H9 (cell line): ENCODE measurements at places on chromosomes 16 and 17. TPM values are rescaled to one million over a fixed set of nuclear protein-coding genes. Genes with fewer than 3 reads are reported as not detected.

- DNase-seq, result no peak
Observed at GRCh38 chr16:80517846-80518245, 22.9 kb upstream of the DYNLRB2 start.

- peak; percentile 79 for DNase-seq
Observed at GRCh38 chr17:48024149-48025039, 13.2 kb downstream of the COPZ2 start.

- no peak for DNase-seq
Observed at GRCh38 chr17:43634591-43635125, 27.1 kb downstream of the MEOX1 start.

PYY gene
- 1.7 and 2.0 TPM in 2 replicates for total RNA-seq

DNA sequence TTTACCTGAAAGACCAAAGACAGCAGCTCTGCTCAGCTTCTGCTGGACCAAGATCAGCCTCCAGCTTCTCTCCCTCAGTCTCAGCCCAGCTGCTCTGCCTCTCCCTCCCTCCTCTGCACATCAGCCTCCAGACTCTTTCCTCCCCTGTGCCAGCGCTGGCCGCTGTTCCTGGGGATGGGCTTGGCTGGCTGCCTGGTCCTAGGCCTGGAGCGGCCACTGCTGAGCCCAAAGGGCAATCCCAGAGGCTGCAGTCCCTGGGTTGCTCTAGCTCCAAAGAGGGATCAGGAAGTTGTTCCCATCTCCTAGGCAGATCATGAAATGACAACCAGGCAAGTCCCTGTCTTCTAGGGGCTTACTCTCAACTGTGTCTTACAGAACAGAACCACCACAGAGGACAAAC is 31.3 kb downstream of the DCUN1D3 start:
- DNase-seq, result no peak

GRCh38 chr16:28923652-28924398 is 1.2 kb downstream of the RABEP2 start:
- DNase-seq, result no peak

DNA sequence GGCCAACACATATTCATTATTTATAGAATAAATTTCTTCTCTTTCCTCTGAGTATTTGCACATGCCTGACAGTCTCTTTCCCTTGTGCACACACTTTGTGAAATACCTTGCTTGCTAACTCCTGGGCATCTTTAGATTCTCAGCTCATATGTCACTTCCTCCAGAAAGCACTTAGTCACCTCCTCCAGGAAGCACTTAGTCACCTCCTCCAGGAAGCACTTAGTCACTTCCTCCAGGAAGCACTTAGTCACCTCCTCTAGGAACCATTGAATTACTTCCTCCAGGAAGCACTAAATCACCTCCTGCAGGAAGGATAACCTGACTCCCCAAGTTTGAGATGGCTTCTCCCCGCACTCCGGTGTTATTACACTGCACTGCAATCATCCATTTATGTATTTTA is 462.5 kb upstream of the EEF2KMT start:
- no peak for DNase-seq

GRCh38 chr16:82756283-82756599 is 129.5 kb downstream of the CDH13 start:
- DNase-seq, result no peak

- no peak for DNase-seq
Observed at GRCh38 chr16:68357521-68357922, 46.7 kb downstream of the PRMT7 start.

KRTAP4-5 gene
- total RNA-seq, result not detected in 2 replicates

MMP28 gene
- not detected in 2 replicates for total RNA-seq

SLC25A39 gene
- total RNA-seq, result 227 and 235 TPM in 2 replicates

DNA sequence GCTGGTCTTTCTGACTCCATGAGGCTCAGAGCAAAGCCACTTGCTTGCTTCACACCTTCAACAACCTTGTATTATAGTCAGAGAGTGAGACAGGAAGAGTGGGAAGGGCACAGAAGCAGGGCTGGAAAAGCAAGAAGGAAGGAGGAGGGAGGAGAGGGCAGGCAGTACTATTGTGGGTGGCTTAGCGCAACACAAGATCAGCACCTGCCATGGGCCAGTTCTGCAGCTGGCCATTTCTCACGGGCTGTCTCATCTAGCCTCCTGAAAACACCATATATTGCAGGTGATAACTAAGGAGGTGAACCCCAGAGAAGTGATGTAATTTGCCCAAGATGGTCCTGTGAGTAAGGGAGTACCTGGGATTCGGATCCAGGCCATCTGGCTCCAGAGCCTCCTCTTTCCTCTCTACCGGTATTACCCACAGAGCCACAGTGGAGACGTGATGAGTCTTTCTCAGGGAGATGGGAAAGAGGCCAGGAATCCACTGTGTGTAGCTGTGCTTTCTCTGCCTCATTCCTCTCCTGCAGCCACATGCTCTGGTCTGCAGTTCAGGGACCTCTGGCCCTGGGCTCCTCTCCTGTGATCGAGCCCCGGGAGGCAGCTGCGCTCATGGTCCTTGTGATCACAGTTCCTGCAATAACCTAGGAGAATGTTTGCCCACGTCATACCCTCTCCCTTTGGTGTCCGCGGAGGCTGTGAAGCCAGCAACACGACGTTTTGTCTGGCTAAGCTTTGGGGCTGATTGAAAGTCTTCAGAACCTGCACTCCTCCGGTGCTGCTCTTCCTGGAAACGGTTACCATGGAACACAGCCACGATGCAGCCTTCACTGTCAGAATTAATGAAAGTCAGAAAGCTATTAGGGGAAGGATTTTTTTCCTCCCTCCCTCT is 178.1 kb upstream of the CCL2 start:
- no peak for DNase-seq

DNA sequence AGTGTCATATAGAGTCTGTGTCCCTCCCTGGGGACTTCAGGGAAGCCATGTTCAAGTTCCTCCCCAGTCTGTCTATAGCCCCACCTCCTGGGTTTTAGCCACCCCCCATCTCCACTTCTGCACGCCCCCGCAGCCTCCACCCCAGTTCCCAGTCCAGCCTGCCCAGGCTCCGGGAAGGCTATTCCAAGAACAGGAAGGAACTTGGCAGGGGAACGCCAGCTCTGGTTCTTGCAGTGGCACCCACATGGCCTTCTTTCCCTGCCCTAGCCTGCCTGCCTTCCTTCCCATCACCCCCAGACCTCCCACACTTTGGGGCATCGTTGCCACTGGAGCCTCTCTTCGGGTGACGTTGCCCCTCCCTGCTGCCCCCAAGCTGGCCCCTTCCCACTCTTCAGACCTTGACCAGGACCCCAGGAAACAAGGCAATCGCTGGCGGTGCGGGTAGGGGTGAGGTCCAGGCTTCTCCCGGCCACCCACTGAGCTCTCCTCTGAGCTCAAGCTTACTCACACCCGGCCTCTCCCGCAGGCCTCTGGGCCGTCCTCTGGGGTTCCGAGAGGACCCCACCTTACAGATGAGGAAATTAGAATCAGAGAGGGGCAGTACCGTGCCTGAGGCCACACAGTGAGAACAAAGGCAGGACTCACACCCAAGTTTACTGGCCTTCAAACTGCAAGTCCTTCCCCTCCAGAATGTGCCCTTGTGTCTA is 9.2 kb upstream of the CES4A start:
- DNase-seq, result no peak

KIFC3 gene
- 3.5 and 5.0 TPM in 2 replicates for total RNA-seq

DNA sequence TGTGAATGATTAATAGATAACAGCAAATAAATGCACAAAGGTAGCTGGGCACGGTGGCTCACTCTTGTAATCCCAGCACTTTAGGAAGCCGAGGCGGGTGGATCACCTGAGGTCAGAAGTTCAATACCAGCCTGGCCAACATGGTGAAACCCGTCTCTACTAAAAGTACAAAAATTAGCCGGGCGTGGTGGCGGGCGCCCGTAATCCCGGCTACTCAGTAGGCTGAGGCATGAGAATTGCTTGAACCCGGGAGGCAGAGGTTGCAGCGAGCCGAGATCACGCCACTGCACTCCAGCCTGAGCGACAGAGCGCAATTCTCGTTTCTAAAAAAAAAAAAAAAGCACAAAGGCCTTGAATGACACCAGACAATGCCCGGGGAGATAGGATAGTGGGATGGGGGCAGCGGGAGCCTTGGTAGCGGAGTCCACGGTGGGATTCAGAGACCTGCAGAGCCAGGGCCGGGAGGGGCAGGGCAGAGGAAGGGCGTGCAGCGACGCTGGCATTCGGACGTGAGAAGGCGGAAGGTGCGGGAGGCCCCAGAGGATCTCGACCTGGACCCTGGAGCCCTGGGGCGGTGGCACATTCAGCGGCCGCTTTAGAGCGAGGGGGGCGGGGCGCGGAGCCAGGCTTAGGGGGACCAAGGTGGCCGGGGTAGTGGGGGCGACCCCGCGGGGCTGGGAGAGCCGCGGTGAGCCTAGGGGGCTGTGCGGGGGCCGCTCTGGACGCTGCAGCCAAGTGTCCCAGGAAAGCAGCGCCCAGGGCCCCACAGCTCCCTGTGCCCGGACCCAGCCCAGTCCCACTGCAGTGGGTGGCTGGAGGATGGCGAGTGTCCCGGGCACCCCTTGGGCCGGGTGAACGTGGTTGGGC is 999 bp upstream of the FLYWCH2 start:
- no peak for DNase-seq

GRCh38 chr16:85750146-85750826 is 610 bp downstream of the C16orf74 start:
- DNase-seq, result peak; percentile 55

ZSCAN10 gene
- 207 and 212 TPM in 2 replicates for total RNA-seq

SMIM36 gene
- total RNA-seq, result not detected in 2 replicates

HASPIN gene
- 26.6 and 26.7 TPM in 2 replicates for total RNA-seq
